ENCODE measurements at places on chromosomes 1 and 21. TPM values are rescaled to one million over a fixed set of nuclear protein-coding genes. Genes with fewer than 3 reads are reported as not detected.

DNA sequence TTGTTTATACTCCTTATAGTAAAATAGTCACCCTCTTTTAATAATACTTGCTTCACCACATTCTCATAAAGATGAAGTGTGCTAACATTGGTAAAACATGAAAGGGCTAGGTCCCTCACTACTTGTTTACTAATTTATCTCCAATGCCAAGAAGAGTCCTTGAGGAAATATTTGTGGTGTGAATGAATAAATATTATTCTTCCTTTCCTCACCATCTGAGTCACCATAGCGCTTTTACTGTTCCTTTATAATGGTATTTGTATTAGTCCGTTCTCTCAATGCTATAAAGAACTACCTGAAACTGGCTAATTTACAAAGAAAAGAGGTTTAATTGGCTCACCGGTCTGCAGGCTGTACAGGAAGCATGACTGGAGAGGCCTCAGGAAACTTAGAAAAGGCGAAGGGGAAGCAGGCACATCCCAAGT, 222.8 kb upstream of the ZRANB2 start:
- peak; percentile 17 for DNase-seq

The FCRL5 gene
- not detected for polyA plus RNA-seq

The S100A9 gene
- polyA plus RNA-seq: not detected

DNA sequence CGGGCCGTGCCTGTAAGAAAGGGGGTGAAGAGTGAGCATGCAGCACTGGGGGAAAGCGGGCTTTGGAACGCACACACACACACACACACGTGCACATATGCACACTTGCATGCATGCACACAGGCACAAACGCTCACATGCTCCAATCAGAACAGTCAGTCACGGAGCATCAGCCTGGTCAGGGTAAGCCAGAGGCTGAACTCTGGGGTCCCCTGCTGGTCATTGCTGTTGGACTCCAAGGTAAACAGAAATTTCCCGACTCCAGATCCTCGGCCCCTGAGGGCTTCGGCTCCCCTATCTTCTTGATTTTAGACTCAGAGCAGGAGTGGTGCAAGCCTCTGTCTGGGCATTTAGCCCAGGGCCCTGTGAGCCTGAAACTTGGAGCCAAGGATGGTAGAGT, 54.2 kb downstream of the SYT2 start:
- DNase-seq: no peak

- DNase-seq: peak; percentile 40
These were observed 58.7 kb downstream of the TNN start for GRCh38 chr1:175126347-175126746.

The OR2G6 gene
- not detected for polyA plus RNA-seq

DNA sequence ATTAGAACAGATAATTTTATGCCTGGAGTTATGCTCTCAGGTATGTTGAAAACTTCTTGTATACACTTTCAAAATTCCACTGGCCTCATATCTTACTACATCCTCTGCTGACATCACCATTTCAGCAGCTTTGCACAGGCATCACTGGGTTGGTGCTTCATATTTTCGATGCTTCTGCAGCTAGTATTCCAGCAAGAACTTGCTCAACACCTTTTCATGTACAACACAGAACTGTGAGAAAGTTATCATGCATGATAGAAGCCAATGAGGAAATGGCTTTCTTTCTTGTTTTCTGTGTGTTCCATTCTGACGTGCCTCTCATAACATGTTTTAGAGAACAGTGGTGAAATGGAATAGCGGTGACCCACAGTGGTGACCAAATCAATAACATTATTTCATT, 5.1 kb upstream of the GBP5 start:
- no peak for DNase-seq

DNA sequence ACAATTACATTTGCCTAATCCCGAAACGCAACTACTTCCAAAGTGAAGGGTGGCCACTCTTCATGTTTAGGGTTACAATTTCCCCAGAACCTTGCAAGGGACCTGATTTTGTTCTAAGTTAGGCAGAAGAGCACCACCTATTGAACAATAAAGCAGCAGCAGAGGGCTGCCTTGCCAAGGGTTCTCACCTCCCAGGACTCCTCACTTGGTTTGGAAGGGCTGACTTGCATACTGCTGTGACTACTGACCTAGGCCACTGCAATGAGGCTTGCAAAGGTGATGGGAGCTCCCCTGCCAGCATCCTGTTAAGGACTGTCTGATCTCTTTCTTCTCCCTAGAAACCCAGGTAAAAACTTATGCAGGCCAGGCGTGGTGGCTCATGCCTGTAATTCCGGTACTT, 14.2 kb downstream of the MTOR start:
- no peak for DNase-seq

The SMIM1 gene
- polyA plus RNA-seq: not detected

GRCh38 chr1:201253906-201254624, 29.2 kb upstream of the PKP1 start:
- no peak for DNase-seq

DNA sequence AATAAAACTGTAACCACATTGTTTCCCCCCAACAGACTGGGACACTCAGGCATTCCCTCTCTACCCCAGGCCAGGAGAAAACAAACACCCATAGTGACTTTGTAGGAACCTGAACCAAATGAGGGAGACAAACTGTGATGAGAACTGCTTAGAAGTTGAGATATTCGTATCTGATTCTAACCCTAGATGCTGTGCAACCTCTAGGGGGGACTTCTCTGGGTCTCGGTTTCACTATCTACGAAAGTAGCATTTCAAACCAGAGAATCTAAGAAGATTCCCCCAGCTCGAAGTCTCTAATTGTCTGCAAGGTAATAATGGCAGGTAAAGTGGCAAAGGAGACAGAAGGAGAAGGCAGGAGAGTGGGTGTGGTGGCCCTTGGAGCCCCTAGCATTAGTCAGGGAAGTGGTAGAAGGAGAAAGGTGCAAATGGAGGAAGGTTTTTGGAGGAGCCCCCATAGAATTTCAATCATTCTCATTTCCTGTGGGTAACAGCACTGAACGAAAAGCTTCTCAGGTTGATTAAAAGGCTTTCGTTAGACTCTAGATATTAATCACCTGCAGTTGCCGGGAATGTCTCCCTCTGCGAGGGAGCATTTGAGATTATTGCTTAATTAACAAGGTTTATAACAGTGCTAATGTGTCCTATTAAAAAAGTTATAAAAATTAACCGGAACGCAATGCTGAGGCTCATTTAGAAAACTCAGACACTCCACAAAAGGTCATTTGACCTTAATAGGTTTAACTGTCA, 46.4 kb downstream of the BEND5 start:
- DNase-seq: no peak

DNA sequence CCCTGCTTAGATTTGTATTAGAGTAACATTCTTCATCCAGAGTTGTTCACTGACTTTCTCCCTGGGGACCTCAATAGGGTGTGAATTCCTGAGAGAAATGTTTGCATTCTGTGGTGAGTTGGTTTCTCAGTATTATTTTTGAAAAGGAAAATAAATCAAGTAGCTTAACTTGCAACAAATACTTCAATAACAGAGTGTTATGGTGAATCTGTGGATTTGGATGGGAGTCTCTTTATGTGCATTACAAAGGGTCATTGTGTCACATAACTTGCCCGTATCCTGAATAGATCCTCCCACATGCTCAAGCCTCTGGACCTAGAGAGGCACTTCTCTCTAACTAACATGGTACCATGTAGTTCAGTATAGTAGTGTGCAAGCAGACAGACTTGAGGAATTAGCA, 68.4 kb upstream of the IPO9 start:
- DNase-seq: peak; percentile 67

DNA sequence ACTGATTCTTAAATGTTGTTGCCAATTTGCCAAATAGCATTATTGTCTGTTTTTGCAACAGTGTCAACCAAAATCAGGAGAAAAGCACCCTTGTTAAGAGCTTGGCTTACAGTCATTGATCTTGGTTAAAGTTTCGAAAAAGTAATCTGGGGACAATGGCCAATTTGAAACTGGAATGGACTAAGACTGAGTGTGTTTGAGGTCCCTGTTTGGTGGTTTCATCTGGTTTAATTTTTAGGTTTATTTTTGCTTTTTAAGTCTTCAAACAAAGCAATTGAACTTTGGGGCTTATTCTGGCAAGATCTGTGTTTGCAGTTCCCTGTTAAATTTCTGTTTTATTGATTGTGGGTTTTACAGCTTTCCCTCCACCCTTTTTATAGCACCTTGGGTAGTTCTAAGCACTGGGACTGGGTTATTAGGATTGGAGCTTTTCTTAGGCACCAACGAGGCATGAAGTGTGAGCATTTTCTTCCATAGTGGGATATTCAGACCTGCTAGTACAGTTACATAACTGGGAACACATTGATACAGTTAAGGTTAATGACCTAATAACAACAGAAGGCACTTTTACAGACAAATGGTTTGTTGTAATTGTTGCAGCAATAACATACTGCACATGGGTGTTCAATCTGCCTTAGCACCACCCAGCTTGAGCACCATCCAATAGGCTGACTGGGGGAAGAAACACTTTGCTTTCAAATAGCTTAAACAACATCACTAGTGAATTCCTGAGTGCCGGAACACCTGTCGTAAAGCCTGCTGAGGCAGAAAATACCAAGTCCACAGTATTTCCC, 40.6 kb upstream of the MAP10 start:
- no peak for DNase-seq

DNA sequence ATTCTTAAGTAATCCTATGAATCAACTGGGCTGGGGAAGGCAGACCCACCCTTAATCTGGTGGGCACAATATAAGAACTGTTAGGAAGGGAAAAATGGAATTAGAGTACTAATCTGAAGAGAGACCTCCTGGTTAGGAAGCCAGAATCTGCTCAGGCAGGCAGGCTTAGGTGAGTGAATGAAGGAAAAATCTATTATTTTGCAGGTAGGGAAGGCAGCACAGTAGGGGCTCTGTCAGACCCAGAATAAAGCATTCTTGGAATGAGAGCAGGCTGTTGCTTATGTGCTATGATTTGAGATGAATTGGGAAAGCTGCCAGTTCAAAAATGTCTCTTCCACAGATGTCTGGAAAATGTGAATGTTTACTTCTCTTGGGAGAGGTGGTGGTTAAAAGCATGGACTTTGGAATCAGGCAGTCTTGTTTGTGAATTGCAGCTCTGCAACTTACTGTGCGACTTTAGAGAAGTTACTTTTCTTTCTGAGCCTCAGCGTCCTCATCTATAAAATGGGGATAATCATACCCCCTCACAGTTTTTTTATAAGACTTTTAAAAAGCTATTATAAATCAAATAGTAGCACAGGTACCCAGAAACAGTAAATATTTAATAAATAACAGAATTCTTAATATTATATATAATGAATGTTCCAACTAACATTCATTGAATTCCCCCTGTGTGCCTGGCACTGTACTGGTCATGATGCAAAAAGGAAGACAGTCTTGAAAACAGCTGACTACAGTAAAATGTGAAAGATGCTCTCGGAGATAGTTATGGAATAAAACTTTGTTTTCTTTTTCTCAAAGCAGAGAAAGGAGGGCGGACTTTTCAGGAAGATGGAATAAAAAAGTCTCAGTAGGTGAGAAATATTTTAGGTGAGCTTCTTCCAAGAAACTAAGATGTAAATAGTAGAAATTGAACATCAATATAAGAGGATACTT, 15.3 kb upstream of the ZNF644 start:
- no peak for DNase-seq

GRCh38 chr1:10812387-10812915, 16.0 kb upstream of the CASZ1 start:
- no peak for DNase-seq

GRCh38 chr1:39657923-39658485, 13.9 kb downstream of the NT5C1A start:
- peak; percentile 76 for DNase-seq

The FCRL3 gene
- not detected for polyA plus RNA-seq

DNA sequence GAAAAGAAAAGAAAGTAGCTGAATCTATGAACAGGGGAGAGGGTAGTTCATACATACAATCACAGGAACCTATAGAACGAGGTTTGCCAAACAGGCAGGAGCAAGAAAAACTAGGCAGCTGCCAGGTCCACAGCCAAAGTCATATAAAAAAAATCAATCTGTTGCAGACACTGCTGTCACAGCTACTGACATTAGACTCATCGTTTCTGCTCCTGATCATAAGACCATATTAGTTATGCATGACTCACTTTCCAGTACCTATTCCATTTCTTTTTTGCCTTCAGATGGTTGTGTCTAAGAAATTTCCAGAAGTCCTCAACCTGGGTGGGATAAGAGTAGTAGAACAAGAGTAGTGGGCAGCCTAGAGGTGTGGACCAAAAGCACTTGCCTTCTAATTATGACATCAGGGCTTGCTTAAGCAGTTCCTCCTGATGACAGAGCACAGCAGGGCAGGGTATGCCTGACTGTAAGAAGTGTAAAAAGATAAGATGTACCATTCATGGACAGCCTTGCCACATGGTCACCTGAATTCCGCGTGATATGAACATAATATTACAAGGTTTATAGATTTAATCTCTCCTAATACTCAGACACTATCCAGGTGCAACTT, 323.2 kb upstream of the SGIP1 start:
- DNase-seq: peak; percentile 58

The TNFSF18 gene
- not detected for polyA plus RNA-seq

DNA sequence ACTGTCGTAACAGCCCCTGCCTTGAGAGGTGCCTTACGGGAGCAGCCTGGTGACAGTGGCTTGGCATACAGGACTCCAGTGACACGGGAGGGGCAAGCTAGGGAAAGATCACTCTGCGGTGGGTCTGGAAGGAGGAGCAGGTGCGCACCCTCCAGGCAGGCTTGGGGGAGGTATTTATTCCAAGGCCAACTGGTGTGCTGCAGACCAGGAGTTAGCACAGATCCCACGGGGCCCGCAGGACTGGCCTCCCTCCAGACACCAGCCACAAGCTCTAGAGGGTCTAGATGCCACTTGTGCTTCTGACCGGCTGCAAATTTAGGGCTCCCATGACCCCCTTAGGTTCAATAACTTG, 22.1 kb downstream of the PSEN2 start:
- DNase-seq: no peak

DNA sequence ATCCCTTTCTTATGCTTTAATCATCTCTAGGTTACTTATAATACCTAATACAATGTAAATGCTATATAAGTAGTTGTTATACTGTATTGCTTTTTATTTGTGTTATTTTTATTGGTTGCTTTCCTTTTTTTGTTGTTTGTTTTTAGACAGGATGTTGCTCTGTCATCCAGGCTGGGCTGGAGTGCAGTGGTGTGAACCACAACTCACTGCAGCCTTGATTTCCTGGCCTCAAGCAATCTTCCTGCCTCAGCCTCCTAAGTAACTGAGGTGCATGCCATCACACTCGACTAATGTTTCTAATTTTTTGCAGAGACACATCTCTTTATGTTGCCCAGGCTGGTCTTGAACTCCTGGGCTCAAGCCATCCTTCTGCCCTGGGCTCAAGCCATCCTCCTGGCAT, 26.9 kb downstream of the KRTAP19-8 start:
- DNase-seq: no peak

DNA sequence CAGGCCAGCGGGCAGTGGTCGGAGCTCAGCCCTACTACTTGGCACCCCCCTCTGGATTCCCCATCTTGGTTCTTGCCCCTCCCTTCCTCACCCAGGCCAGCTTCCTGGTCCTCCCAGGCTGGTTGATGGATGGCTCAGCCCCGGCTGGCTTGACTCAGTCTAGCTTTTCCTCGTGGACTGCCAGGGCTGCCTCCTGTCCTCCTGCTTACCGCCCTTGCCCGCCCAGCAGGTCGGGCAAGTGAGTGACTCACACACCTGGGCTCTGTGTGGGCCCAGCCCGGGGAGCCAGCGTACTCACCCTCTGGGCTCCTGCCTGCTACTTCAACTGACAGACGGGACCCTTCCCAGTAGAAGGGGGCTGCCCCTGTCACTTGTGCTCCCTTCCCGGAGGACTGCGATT, 19.5 kb upstream of the ARHGEF10L start:
- no peak for DNase-seq

GRCh38 chr1:63523738-63524137, 413 bp downstream of the EFCAB7 start:
- DNase-seq: peak; percentile 54

All from GM23248 (cell line).